ENCODE measurements at places on chromosomes 16 and 17. TPM values are rescaled to one million over a fixed set of nuclear protein-coding genes. Genes with fewer than 3 reads are reported as not detected.

The RNF222 gene
- total RNA-seq: not detected

The SULT1A2 gene
- not detected for total RNA-seq

The SCARF1 gene
- total RNA-seq: 0.28 TPM

The CCDC78 gene
- total RNA-seq: 0.56 TPM

The RCVRN gene
- not detected for total RNA-seq

The RASL10B gene
- 3.6 TPM for total RNA-seq

The TRPV2 gene
- 30.8 TPM for total RNA-seq

The CDK3 gene
- total RNA-seq: 0.72 TPM

The KDM6B gene
- total RNA-seq: 1.1 TPM

The PRR29 gene
- not detected for total RNA-seq

The OR1G1 gene
- not detected for total RNA-seq

The MT4 gene
- total RNA-seq: not detected

The NUDT21 gene
- total RNA-seq: 166 TPM

The ZNF785 gene
- 2.8 TPM for total RNA-seq

The ZNF287 gene
- total RNA-seq: 7.0 TPM

The PFAS gene
- 26.2 TPM for total RNA-seq

The SMTNL2 gene
- total RNA-seq: not detected

The TRPV3 gene
- total RNA-seq: 0.18 TPM

The FBXO31 gene
- 10.4 TPM for total RNA-seq

The HID1 gene
- total RNA-seq: 0.18 TPM

The PPP1R1B gene
- not detected for total RNA-seq

The NEK8 gene
- total RNA-seq: 5.2 TPM

The TBX2 gene
- 23.6 TPM for total RNA-seq

The SEPTIN12 gene
- total RNA-seq: not detected

The SSTR5 gene
- not detected for total RNA-seq

The SLC12A4 gene
- 36.4 TPM for total RNA-seq

The PDILT gene
- total RNA-seq: not detected

The RNPS1 gene
- total RNA-seq: 65.0 TPM

The CENPN gene
- total RNA-seq: 34.4 TPM

The CDYL2 gene
- total RNA-seq: 3.9 TPM

The PIK3R6 gene
- total RNA-seq: not detected

The ABCC3 gene
- total RNA-seq: 2.2 TPM
